ENCODE measurements at places on chromosomes 3 and 15.

DNA sequence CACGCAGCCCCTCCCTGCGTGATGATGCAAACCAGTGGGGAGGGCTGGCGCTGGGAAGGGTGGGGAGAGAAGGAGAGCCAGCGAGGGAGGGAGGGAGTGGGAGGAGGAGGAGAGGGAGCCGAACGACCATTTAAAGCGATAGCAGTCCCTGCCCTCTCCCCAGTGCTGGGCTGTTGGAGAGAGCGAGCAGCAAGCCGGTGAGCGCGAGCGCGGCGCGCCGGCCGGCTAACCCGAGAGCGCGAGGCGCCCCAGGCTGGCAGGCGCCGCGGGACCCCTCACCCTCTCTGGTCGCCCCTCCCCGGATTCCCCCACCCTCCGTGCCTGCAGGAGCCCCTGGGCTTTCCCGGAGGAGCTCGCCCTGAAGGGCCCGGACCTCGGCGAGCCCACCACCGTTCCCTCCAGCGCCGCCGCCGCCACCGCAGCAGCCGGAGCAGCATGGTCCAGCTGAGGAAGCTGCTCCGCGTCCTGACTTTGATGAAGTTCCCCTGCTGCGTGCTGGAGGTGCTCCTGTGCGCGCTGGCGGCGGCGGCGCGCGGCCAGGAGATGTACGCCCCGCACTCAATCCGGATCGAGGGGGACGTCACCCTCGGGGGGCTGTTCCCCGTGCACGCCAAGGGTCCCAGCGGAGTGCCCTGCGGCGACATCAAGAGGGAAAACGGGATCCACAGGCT lies at the start of gene GRM7:
Gene GRM7, plus strand, starts transcription at position 162 of the 671 bp plus-strand sequence.
- no peak for DNase-seq

DNA sequence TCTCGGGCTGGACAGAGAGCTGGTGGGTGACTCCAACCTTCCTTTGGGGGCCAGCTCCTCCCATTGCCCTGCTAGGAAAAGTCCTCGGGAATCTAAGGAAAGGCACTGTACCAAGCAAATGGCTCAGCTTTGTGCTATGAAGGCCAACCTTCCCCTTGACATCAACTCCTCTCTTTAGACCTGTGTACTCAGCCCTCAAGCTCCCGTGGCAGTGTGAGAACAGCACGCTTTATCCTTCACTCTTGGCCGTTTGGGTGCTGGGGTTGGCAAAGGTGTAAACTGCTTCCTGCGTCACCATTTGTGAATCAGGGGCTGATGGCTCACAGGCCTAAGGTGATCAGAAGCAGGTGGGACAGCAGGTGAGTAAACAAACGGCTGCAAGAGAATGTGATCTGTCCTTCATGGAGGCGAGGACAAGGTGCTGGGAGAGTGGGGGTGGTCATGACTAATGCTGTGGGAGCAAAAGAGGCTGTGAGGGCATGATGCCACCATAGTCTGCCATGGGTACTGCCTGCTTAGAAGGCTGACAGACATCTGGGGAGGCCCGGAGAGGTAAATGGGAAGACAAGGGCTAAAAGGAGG lies 165.2 kb upstream of the TPM1 start:
- DNase-seq: no peak

DNA sequence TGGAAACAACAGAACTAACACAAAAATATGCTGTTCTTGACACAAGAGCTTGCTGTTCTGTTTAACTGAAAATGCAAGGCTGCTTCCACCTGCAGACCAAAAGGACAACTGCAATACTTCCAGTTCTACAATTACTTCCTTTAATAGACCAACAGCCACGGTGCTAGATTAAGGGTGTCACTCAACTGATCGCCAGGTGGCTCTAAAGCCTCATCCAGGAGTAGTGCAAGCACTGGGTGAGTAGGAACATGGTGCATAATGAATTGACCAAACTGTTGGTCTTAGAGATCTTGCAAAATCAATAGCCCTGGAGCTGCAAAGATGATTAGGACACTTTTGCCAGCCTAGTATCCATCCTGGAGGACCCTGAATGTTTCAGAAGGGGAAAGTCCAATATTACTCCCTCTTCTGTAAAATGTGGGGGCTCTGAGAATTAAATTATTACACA lies 3.6 kb upstream of the CLDN16 start:
- DNase-seq: no peak

DNA sequence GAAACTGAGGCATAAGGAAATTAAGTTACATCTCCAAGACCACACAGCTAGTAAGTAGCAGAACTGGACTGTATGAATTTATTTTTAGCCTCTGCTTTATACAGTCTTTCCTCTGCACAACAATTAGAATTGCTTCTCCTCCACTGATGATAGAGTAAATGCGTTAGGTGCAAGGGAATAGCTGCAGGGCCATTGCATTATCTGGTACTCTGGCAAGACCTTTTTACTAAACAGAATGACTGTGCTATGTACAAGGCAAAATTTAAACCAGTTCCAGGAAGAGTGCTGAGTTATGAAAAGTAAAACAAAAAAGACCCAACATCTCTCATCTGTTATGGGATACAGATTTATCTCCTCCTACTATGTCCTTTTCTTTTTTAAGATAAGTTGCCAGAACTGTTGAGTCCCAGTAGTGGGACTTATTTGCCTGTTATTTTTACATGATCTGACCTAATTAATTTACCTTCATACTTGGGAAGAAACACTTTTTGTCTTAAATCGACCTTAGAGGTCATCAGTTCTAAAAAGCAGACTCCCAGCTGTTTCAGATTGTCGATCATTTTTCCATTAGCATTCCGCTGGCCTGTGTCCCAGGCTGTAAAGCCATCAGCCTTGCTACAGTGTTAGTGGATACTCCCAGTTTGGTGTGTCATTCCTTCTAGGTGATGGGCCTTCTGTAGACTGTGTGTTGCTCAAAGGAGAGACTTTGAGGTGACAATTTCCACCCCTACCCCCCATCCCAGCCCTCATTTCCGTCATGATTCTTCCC lies 147.5 kb upstream of the NUDT16 start:
- DNase-seq: no peak

DNA sequence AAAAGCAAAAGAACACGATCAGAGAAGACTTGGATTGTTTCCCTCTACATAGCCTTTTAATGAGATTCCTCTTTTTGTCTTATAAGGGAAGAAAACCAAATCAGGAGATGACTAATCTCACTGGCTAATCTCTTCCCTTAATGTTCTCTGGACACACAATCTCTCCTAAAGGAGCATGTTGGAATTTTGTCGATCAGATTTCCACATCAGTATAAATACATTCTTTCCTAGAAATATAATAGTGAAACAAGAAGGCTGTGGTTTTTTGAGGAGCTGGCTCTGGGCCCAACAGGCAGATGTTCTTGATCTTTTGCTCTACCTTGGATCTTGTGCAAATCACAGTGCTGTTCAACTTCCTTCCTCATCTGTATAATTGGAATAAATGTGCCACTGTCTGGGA lies 94.0 kb downstream of the GTPBP8 start:
- DNase-seq: no peak

- no peak for DNase-seq
Observed at GRCh38 chr3:18247776-18248310, 177.3 kb downstream of the SATB1 start.

GRCh38 chr3:114144909-114145688 lies 33.8 kb downstream of the DRD3 start:
- no peak for DNase-seq

- DNase-seq: no peak
Observed at GRCh38 chr15:81398910-81399551, 25.0 kb upstream of the TMC3 start.

- DNase-seq: no peak
Observed at GRCh38 chr3:50623840-50624474, 7.0 kb downstream of the MAPKAPK3 start.

DNA sequence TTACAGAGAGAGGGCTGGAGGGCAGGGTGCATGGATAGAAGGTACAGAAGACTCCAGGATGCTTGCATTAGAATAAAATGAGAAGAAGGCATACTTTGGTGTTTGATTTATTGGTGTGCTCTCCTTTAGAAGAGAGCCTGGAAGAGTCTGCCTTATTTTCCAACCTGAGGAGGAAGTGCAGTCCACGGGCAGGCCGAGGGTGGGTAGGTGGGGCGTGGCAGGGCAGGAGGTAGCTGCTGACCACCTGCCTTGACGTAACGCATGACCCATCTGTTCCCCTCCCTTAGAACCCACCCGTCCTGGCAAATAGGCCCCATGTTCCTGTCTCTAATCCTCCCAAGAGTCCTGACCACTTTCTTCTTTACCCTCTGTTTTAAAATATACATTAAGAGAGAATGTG lies 222.3 kb upstream of the LYSMD4 start:
- DNase-seq: no peak

DNA sequence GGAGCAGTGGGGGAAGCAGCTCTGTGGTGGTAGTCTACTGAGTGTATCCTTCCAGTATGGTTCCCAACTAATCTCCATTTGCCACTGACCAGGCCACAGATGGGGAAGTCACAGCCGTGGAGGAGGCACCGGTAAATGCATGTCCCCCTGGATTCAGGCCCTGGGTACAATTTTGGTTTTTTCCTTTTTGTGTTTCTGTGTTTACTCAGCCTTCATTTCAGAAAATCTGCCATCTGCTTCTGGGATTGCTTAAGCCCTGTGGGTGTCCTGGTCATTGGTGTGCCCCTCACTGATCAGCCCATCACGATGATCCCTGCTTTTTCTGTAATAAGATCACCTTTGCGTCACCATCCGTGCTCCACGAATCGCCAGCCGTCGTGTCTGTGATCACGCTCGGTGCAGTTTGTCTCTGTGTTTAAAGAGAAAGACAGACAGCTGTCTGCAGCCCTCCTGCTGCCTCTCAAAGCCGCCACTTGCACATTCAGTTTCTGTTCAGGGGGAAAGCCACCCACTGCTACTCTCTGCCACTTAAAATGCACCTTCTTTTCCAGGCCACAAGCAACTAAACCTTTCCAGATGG lies 68.9 kb downstream of the DNASE1L3 start:
- no peak for DNase-seq

- no peak for DNase-seq
Observed at GRCh38 chr3:22986958-22987357, 216.2 kb upstream of the UBE2E2 start.

DNA sequence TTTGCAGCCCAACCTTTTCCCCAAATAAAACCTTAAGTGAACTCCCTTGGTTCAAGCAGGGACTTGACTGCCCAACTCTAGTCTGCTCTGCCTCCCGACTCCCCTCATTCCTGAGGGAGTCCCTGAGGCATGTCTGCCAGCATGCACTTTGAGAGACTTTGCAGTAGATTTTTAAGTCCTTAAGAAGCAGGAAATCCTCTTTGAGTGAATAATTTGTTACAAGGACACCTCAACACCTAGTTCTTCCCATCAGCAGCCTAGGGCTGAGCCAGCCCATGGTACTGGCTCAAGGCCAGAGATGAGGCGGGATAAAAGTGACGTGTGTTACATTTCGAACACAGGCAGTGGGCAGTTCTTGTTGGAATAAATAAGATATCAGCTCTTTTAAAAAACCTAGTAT lies 204.3 kb upstream of the SLC2A2 start:
- no peak for DNase-seq

DNA sequence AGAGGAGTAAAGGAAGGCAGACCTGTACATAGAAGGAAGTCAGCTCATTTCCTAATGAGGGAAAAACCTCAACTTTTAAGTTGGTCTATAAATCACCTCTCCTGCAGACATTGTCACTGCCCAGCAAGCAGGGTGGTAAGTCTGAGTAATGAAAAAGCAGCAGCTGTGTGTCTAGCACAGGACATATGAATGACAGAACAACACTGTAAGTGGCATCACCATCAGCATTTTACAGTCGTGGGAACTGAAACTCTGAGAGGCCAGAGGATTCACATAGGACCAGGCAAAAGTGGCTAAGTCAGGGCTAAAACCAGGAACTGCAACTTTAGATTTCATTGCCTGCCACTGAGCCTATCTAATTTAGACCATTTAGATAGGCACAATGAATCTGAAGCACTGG lies 235.6 kb downstream of the CLSTN2 start:
- no peak for DNase-seq

DNA sequence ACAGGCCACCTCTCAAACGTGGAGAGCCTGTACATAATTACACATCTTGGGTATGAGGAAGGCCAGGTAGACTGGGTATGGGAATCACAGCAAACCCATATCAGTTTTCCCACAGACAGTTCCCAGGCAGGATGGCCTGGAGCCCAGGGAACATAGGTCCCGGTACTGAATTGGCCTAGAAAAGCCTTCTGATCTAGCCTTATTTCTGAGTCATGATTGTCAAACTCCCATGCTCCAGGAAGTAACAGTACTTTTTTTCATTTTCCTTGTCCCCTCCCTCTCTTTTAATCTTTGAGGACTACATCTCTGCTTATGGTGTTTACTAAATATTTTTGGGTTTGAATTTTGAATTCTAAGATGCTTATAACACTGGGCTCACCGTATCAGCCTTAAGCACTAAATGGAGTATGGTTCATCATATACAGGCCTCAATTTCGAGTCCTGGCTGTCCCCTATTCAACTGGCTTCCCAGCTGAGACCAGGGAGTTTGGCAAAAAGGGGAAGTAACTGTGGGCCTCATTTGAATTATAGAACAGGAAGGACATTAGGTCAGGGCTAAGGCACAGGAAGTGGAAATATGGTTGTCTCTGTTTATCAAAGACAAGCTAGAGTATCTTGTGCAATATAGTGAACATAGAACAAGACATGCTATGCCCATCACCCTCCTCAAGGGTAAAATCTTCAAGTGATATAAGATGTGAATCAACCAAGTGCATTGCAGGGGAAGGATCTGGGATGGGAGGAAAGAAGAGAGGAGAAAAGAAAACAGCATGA lies 494.6 kb downstream of the NTRK3 start:
- DNase-seq: peak; percentile 2

DNA sequence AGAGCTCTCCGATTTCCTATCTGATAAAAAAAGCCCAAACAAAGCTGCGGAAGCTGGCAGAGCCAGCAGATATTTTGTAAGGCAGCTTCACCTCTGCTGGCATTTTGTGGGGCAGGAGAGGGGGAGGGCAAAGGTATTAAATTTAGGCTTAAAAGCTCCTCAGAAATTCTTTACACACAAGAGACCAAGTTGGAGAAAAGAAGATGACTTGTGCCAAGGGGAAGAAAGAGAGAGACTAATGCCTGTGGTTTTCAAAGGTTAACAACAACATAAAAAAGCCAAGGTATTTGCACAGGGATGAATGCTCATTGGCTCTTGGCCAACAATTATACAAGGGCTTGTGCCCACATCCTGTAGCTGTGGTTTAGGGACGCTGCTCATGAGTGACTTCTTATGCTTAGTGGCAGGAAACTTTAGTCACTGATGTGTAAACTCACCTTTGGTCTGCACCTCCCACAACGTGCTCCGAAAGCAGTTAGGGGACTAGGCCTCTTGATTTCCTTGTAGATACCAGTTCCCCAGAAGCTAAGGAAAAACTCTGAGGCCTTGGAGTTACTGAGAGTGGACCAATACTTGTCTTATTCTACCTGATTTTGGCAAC lies 152.9 kb downstream of the TPRG1 start:
- DNase-seq: peak; percentile 96

DNA sequence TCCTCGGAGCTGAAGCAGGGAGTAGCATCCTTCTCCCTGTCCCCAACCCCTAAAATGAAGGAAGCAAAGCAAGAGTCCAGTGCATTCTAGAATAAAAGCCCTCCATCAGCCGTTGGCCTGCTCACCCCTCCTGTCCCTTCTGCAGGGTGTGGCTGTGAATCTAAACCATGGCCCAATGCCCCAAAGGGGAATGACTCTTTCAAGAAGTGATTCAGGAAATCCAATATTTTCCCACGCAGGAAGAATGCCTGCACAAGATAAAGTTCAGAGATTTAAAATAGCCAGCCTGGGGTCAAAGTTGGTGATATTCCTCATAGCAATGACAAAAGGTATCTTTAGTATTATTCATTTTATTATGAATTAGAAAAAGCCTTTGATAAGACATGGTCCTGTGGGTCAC lies 38.5 kb downstream of the SLCO2A1 start:
- no peak for DNase-seq

GRCh38 chr3:194344012-194344411 lies 7.1 kb downstream of the CPN2 start:
- DNase-seq: peak; percentile 62

GRCh38 chr3:167102071-167102470 lies 278.0 kb downstream of the ZBBX start:
- no peak for DNase-seq

All from CD4-positive, alpha-beta T cell treated with Interleukin-4 for 4 hours (primary cell).